ENCODE measurements at places on chromosomes 2 and 18. TPM values are rescaled to one million over a fixed set of nuclear protein-coding genes. Genes with fewer than 3 reads are reported as not detected.

DNA sequence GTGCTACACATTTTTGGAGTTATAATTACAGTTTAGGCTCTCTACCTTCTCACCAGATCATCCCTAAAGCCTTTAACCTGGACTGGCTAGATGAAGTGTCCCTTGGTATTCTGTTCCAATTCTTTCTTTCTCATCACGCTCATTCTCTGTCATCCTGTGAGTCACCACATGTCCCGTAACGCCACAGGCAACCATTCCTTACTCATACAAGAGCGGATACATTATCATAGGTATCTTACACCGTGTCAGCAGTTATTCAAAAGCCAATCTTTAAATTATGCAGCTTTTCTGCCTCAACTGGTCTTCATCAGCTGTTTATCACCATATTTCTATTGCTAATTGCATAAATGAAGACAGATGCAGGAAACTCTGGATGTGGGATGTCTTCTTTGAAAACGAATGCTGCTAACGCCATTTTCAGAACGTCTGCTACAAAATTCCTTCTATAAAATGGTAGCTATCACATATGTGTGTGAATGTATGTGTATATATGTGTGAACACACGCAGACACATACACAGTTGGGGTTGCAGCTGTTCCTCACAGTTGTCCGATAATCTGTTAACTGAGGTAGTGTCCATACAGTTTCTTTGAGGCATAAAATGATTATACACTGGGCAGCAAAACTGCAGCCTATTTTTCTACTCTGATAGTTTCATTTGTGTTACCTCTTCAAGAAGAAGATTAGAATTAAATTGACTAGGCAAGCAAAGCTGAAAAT lies 47.9 kb downstream of the EML6 start:
- DNase-seq, result no peak

DNA sequence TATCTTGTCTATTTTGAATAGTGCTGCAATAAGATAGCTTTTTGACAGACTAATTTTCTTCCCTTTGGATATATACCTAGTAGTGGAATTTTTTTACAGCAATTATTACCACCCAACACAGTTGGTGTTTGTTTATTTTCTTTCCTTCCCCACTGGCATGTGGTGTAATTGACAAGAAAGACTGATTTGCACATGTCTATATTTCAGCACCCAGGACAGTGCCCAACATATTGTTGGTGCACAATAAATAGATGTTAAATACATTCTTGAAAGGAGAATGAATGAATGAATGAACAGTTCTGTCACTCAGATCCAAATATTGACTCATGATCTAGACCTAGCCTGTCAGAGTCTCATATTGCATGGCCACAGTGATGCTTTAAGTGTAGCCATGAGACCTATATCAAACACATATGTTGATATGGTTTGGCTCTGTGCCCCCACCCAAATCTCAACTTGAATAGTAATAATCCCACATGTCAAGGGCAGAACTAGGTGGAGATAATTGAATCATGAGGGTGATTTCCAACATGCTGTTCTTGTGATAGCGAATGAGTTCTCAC lies 538.2 kb downstream of the NYAP2 start:
- DNase-seq, result no peak

- peak; percentile 25 for DNase-seq
Observed at GRCh38 chr2:51795248-51795888, 763.4 kb upstream of the NRXN1 start.

GRCh38 chr2:120761911-120762310 lies 26.2 kb downstream of the GLI2 start:
- DNase-seq, result no peak

DNA sequence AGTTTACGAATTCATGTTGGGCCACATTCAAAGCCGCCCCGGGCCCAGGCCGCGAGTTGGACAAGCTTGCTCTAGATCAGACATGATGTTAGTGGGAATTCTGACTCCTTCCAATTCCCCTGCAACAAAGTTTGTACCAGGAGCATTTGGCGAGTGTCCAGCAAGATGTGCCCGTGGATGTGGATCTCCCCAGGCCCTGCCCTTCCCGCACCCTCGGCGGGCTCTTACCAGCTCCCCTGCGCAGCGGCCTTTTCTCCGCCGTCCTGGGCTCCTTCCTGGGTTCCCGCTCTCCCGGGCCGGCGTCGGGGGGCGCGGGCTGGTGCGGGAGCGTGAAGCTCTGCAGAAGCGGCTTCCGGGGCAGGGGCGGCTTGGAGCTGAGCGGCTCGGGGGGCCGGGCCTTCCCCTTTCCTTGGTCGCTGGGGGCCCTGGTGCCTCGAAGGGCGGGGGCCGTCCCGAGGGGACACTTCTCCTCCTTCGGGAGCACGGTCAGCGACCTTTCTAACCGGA lies 90.8 kb upstream of the MGAT4A start:
- no peak for DNase-seq

DNA sequence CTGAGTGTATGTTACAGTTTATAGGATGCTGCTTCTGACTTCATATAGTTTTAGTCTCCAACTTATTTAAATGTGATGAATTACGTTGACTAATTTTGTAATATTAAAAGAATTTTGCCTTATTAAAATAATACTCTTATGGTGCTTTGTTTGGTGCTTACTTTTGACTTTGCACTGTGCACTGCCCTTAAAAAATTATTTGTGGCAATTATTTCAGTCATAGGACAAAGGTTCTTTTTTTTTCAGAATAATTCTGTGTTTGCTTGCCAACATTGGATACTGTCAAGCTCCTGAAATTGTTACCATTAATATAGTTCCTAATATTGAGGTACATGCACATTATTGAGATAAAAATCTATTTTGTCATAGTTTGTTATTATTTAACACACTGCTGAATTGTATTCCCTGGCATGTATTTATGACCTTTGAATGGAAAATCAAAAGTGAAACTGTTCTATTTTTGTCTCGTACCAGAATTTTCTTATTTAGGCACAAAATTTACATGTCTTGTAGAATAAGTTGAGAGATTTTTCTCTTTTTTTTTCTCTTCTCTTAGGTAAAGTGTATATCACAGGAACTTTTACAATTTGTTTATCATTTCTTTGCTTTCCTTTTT lies 572.8 kb upstream of the KLHL29 start:
- DNase-seq, result no peak

- DNase-seq, result peak; percentile 96
Observed at GRCh38 chr2:60553495-60554073, at the start of gene BCL11A. Gene BCL11A (minus strand): TSS chr2:60553654. CDS start chr2:60553270, 384 bp downstream.

DNA sequence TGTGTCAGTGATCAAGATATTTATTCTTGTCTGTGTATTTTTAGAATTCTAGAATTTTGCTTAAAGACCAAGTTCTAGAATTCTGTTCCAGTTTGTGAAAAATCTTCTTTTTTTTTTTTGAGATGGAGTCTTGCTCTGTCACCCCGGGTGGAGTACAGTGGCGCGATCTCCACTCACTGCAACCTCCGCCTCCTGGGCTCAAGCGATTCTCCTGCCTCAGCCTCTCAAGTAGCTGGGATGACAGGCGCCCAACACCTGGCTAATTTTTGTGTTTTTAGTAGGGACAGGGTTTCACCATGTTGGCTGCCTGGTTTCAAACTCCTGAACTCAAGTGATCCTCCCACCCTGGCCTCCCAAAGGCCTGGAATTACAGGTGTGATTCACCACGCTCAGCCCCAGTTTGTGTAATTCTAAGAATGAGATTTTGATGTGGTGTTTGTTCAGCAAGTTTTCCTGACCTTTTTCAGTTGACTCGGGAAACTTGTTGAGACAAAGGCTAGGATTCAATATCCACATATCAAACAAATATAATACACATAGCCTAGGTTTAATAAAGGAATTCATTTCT lies 3.6 kb downstream of the EIF5B start:
- DNase-seq, result no peak

GRCh38 chr2:55239656-55240222 lies 7.3 kb downstream of the RPS27A start:
- no peak for DNase-seq

- DNase-seq, result no peak
Observed at GRCh38 chr18:42271647-42272414, 316.8 kb downstream of the PIK3C3 start.

GRCh38 chr2:126644630-126645191 lies 11.2 kb upstream of the GYPC start:
- DNase-seq, result no peak

- no peak for DNase-seq
Observed at GRCh38 chr18:79133724-79134123, 64.5 kb downstream of the ATP9B start.

DNA sequence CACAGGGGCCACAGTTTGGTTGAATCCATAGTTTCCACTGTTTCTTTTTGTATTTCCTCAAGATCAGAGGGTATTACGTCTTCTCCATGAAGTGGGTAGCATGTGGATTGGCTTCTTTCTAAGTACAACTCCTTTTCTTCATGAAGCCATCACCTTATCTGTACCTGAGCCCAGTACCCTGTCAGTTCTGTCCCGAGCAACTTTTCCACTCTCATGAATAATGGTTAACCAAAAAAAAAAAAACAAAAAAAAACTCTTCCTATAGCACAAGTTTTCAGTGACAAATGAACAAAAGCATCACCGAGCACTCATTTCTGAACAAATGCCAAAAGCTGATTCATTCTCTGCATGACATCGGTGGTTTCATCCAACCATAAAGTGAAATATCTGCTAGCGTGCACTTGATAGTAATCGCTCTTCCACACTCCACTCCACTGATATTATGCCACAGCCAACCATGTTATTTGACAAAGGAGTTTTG lies 53.0 kb upstream of the CCDC150 start:
- no peak for DNase-seq

DNA sequence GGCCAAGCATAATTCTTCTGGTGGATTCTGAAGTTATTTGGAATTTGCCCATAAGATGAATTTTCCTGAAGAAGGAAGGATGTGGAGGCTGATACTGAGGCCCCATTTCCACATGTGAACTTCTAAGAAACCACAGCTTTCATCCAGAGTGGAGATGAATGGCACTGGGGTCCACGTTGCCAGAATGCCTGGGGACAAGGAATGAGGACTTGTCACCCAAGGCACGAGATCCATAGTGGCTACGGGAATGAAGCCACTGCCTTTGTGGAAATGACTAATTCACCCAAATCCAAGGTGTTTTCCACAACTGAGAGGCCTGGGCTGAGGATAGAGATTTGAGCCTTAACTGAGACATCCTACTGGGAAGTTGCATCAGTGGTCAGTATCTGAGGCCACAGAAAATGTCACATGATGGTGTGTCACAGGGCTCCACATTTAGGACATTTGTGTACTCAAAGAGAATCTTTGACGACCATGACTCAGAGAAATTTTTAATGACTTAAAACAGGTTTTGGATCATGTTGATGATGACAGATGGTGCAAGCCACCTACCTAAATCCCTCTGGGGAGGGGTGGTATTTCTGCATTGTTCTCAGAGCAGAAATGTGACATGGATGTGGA lies 286.1 kb downstream of the SOX11 start:
- DNase-seq, result no peak

GRCh38 chr2:183606718-183607085 lies 482.5 kb downstream of the NUP35 start:
- DNase-seq, result no peak

GRCh38 chr2:156098506-156098905 lies 234.0 kb downstream of the NR4A2 start:
- DNase-seq, result no peak

GRCh38 chr2:65015731-65016130 lies 26.5 kb downstream of the SLC1A4 start:
- no peak for DNase-seq

- no peak for DNase-seq
Observed at GRCh38 chr18:9946831-9947230, 33.0 kb downstream of the VAPA start.

GRCh38 chr18:72846736-72847533 lies 20.9 kb downstream of the NETO1 start:
- DNase-seq, result no peak

DNA sequence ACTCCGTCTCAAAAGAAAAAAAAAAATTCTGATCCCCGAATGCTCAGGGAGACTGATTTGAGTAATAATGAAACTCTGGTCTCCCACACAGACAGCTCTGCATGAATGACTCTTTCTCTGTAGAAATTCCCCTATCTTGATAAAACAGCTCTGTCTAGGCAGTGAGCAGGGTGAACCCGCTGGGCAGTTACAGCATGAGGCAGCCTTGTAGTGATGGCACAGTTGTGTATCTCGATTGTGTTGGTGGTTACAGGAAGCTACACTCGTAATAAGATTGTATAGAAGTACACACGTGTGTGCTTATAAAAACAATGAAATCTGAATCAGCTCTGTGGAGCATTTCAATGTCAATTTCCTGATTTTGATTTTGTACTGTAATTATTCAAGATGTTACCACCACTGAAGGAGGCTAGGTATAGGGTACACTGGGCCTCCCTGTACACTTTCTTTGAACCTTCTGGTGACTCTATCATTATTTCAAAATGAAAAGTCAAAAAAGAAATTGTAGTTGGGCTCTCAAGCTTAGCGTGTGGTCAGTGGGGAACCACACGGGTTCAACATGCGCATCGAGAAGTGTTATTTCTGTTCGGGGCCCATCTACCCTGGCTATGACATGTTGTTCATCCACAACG lies 34.9 kb upstream of the ATP8B1 start:
- no peak for DNase-seq

DNA sequence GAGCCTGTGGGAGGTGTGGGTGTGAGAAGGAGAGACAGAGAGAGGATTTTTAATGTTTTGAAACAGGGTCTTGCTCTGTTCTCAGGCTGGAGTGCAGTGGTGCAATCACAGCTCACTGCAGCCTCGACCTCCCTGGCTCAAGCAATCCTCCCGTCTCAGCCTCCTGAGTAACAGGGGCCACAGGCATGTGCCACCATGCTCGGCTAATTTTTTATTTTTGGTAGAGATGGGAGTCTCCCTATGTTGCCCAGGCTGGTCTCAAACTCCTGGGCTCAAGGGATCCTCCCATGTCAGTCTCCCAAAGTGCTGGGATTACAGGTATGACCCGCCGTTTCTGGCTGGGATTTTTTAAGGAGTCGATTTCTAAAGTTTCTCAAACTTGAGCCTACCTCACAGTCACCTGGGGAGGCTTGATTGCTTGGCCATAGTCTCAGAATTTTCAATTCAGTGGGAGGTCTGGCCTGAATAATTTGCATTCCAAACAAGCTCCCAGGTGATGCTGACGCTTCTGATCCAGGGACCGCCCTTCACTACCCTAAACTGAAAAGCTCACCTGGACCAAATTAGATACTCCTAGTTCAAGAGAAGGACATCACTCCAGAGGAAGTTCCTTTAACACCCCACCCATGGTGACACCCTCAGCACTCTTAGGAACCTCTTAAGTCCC lies 70.8 kb upstream of the SLC1A4 start:
- DNase-seq, result no peak

GRCh38 chr2:207502577-207503198 lies 27.1 kb upstream of the CREB1 start:
- DNase-seq, result no peak

DSG2 gene
- 42.0 TPM for total RNA-seq

SYT4 gene
- total RNA-seq, result 6.6 TPM

CFC1B gene
- total RNA-seq, result not detected

LYG1 gene
- not detected for total RNA-seq

KCNF1 gene
- 0.92 TPM for total RNA-seq

THSD7B gene
- total RNA-seq, result not detected

CFAP65 gene
- not detected for total RNA-seq

MLPH gene
- total RNA-seq, result 561 TPM

PDCD1 gene
- 2.2 TPM for total RNA-seq

GLI2 gene
- 0.87 TPM for total RNA-seq

MDH1B gene
- total RNA-seq, result 0.87 TPM

PSMA8 gene
- not detected for total RNA-seq

APOB gene
- 5.8 TPM for total RNA-seq

FAM237A gene
- not detected for total RNA-seq

ZNF804A gene
- 0.14 TPM for total RNA-seq

All from stomach (tissue), 19 donors.